CD8-positive, alpha-beta T cell (primary cell): ENCODE measurements at places on chromosomes 7 and 10.

GRCh38 chr10:48802611-48803071 lies 118.0 kb downstream of the WDFY4 start:
- DNase-seq = no peak

DNA sequence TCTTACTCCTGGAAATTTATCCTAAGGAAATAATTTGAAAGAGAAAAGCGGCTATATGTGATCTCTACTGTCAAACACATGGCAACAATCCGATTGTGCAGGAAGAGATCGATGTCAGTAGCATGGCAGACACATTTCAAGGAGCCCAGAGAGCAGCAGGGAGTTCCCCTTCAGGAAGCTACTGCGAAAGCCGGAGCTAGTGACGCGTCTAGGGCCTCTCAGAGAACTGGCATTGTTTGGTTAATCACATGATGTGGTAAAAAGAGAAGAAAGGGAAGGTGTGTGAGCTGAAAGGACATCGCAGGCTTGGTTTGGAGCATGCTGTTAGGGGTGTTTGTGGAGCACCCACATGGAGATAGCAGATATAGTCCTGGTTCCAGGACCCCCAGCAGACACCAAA lies 74.9 kb downstream of the BEND7 start:
- no peak for DNase-seq

DNA sequence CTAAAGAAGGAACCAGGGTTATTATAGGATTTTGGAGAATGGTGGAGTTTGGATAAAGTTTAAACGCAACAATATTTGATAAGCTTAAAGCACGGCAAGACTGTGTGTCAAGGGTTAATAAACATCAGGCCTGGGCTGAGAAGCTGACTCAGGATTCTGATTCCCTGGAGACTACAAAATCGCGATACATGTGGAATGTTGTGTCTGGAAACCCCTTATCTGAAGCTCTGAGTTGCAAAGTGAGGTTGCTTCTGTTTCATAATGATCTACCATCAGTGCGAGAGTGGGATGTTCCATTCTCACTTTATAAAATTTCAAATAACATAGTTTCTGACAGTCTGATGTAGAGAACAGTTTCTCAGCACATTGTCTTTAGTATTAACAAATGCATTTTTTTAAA lies 7.8 kb downstream of the C1GALT1 start:
- no peak for DNase-seq

DNA sequence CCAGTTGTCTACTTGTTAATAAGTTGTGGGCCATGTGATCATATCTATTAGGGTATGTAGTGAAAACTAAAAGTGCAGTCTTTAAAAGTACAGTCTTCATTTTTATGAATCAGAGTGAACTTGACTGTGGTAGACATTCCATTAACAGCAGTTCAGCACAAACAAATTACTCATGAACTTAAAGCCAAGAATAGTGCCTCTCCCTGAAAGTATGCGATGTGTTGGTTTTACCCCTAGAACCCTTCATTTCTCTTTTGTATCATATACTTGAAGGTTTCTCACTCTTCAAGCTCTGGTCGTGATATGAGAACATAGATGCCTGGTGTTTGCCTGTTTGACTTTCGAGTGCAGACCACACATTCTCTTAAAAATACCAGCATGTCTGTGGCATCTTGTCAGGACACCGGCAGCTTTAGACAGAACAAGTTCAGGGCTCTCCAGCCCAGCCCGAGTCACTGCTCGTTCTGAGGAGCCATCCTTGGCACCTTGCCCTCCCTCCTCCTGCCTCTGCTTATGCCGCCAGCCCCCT lies 159.3 kb downstream of the LCOR start:
- DNase-seq = no peak

DNA sequence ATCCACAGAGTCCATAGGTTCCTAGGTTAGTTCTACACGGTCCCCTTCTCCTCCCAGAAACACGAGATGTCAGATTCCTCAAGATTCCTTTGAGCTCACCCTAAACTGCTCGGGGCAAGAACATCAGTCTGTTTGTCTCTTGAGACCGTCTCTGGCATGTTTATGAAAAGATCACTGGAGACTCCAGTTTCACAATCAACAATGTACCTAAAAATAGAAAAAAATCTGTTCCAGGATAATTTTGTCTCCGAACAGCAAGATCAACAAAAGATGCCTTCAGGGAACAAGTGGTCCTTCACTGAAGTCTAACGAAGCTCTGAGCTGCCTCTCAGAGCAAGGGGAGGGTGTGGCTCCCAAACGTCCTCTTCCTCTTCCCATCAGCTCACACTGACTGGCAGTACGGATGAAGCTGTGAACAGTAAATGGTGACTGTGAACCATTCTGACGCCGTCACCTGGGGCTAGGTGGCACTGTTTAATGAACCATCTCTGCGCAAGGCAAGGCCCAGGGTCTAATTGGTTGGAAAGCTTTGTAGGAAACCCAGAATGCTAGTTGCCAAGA lies 156.2 kb upstream of the LYZL1 start:
- DNase-seq = no peak

DNA sequence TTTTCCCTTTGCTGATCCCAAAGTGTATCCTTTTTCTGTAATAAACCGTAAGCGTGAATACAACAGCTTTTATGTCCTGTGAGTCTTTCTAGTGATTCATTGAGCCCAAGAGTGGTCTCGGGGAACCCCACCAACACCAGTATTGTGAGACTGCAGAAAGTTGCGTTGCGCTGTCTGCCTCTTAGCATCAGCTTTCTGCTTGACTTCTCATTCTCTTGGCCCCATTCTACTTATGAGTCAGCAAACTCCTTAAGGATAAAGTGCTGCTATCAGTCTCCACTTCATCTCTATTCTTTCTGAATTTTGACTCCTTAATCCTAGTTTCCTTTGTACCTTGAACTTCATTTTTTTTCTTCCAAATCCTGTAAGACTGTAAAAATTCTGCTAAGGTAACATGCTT lies 184.3 kb upstream of the MBL2 start:
- DNase-seq = no peak

- DNase-seq = no peak
Measured at GRCh38 chr7:47568547-47568946, 13.4 kb downstream of the TNS3 start.

DNA sequence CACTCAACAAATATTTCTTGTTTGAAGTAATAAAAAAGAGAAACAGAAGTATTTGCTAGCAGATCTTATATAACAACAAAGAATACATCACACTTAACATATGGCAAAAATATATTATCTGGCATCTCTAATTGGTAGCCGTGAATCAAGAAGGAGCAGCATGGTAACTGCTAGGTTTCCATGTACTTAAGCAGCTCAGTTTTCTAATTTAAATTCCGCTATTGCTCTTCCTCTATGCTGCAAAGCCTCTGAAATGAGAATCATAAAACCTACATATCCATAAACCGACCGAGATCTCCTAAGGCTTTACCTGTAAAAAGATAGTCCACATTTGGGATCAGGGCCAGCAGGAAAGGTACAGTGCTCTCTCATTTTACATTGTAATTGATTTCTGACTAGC lies 76.6 kb upstream of the PTPRZ1 start:
- DNase-seq = no peak

DNA sequence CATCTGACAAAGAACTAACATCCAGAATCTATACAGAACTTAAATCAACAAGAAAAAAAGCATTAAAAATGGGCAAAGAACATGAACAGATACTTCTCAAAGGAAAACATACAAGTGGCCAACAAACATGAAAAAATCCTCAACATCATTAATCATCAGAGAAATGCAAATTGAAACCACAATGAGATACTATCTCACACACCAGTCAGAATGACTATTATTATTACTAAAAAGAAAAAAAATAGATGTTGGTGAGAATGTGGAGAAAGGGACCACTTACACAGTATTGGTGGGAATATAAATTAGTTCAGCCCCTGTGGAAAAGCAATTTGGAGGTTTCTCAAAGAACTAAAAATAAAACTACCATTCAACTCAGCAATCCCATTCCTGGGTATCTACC lies 89.1 kb upstream of the ADO start:
- no peak for DNase-seq

DNA sequence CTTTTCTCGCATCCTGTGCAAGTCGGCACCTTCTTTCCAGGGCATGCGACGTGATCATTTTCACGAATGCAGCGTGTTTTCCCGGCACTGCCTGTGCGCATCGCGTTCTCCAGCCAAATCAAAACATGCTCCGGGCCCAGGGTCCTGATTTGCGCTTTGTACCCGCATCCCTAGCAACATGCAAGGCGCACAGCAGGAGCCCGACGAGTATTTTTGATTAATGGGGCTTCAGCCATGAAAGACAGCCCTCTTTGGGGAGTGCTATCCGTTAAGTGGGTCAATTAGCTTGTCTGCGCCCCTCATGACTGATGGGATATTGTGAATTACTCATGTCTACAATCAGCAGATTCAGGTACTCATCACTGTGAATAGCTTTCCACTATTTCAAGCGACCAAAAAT lies 243.3 kb upstream of the RNF32 start:
- no peak for DNase-seq

DNA sequence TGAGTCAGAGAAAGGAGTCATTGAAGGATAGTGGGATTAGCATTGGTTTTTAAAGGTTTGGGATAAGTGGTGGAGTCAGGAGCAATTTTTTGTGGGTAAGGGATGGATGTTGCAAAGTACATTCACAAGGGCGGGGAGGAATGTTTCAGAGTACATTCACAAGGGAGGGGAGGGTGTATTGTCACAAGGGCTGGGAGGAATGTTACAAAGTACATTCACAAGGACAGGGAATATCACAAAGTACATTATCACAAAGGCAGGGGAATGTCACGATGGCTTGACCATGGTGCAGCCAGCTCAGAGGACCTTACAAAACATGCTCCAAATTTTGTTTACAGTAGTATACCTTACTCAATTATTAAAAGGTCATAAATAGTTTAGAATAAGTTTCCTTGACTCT lies 30.3 kb downstream of the C1GALT1 start:
- DNase-seq = no peak

DNA sequence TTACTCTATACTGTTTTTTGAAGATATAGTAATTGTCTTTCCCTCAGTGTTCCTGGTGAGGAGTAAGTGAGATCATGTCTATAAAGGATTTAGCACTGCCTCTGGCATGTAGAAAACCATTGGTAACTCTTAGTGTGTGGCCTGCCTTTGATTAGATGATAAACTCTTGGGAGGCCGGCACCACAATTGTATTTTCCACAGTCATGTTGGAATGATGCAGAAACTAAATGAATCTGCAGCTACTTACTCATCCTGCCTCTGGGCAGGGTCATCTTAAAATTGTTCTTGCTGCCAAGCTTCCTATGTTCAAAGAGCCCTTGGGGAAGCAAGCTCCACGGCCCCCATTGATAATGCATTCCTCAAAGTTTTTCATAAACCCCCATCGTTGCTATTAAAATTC lies 204.6 kb downstream of the ANKRD7 start:
- DNase-seq = no peak

- DNase-seq = no peak
Measured at GRCh38 chr7:91517201-91517785, 253.1 kb downstream of the FZD1 start.

DNA sequence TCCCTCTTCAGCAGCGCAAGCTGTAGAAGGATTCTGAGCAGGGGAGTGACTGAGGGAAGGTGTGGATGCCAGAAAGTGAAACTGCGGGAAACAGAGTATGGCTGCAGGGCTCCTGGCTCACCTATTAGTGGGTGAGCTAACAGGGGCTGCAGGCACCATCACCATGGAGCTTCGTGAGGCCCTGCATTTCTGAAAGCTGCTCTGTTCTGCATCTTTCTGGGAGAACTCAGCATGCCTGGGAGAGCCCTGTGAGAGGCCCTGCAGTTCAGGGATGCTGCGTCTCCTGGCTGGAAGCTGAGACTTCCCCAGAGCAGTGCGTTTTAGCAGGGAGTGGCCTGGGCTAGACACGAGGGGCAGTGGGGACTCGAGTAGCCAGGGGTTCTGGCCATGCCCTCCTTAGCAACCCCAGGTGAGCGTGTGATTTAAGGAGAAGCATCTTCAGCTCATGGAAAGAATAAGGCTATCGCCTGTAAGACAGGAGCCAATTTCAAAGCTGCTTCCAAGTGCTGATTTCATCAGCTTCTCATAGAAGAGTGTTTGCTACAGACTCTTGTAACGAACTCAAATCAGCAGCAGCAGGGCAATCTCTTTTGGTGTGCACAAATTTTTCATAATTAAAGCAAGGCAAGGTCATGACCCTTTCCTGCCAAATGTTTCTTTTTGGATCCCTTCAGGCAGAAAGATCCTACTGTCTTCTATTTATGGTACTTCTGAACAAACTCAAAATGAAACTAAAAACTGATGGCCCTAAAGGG lies 293.6 kb upstream of the ZNF32 start:
- no peak for DNase-seq

DNA sequence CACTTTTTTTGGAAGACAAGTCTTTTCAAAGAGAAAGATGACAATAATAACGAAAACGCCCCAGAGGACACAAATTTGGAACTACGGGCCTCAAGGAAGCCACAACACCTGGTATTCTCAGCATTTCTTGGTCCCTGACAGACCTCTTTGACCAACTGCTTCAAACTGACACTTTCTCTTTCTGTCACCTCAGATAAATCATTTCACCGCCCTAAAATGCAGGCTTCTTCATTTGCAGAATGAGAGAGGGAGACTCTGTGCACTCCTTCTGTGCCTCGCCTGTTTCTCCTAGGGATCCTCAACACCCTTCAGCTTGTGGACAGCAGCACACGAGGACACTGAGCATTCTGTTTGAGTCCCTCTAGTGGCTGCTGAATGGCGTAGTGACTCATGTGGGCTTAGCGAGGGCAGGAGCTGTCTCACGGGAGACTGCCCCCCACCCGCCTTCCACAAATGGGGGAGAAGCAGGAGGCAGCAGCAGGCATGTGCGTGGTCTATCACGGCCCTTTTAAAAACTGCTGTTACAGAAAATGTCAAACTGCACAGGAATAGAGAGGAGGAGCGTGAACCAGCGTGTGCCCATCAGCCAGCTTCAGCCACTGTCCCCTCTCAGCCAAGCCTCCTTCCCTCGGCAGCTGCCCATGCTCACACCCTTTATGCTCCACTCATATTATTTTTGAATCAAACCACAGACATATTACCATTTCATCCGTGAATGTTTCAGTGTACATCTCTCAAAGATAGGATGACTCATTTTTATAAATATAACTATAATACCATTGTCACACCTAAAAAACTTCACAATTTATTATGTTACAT lies 41.4 kb downstream of the GSDME start:
- no peak for DNase-seq

DNA sequence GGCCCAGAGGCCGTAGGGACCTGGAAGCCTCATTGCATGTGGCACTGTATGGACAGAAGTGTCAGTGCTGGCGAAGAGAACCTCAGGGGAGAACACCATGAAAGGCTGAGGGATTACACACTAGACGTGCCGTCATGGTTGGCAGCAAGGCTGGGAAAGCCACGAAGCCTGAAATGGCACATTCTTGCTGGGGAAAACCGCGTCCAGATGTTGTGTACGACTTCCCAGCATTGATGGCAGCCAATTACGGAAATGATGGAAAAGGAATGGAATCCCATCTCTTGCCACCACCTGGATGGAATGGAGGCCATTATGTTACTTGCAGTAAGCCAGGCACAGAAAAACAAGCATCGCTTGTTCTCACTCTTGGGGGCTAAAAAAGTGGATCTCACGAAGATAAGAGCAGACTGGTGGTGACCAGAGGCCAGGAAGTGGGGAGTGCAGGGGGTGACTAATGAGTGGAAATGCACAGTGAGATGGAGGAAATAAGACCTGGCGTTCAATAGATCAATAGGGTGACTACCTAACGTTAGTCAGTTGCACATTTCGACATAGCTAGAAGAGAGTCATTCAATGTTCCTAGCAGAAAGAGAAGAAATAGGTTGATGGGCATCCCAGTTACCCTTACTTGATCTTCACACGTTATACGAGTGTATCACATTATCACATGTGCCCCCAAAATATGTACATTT lies 14.6 kb upstream of the PWWP2B start:
- DNase-seq = no peak

GRCh38 chr10:31617757-31618156 lies 298.7 kb downstream of the ZEB1 start:
- no peak for DNase-seq

GRCh38 chr7:117015258-117016184 lies 62.2 kb downstream of the ST7 start:
- DNase-seq = no peak
